ENCODE measurements at places on chromosomes 7 and 10.
A peak's percentile ranks its signal among the peaks of the same experiment; 100 is the strongest.

DNA sequence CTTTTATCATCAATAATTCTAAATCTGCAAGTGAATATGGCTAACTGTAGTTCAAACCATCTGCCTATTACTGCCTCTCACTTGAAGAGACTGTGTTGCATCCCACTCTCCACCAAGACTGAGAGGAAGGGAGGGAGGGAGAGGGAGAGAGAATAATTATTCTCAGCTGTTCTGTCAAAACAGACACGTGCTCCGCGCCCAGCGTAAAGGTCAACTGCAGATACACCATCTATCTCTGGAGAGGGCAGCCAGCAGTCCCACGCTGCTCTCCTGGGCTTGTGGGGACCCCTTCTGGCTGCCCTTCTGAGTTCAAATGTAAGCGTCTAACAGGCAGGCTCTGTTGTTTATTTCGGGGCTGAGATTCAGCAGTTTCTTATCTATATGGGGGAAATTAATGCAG, 625.5 kb upstream of the GALNT17 start:
- DNase-seq = no peak

DNA sequence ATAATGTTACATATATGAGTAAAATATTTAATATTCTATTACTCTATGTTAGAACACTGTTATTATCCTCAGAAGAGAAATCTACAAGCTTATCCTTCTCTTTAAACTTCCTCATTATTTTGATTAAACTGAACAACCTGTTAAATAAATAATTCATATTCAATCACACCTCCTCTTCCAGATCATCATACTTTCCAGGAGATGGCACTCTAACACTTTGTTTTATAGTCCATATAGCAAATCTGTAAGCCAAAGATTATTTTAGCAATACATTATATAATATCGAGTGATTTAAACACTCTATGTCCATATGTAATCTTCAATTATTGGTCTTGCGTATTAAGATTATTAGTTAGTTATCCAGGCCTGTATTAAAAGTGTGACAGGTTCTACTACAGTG, 694.1 kb downstream of the ANKRD7 start:
- no peak for DNase-seq

DNA sequence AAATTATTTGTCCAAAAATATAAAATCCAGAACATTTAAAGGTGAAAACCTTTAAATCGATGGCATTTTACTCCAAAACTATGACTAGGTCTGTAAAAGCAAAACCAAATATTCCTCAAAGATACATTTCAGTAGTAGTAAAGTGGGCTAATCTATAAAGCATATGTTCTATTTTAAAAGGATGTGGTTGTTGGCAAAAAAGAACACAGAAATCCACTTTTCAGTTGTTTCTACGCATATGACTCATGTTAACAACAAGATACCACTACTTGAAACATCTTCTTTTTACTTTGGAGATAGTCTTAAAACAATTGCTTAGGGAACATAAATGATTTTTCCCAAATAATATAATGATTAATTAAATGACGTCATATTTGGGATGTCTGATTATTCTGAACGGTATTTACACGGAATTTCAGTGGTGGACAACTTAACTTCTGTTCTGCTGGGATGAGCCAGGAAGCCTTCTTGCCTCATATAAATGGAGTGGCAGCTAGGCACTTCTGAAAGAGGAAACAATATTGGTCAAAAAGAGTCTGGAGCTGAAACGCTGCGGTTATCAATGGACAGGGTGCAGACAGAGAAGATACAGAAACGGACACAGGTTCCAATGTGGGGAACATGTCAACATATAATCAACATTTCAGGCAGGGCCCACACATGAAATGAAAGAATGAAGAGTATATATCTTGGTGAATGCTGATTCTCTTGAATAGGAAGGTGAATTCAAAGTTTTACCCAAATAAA, 78.5 kb downstream of the ETV1 start:
- no peak for DNase-seq

GRCh38 chr7:158274996-158275395, 312.6 kb downstream of the PTPRN2 start:
- DNase-seq = no peak

- no peak for DNase-seq
These were observed 3.4 kb downstream of the LRRC27 start for GRCh38 chr10:132335189-132336063.

DNA sequence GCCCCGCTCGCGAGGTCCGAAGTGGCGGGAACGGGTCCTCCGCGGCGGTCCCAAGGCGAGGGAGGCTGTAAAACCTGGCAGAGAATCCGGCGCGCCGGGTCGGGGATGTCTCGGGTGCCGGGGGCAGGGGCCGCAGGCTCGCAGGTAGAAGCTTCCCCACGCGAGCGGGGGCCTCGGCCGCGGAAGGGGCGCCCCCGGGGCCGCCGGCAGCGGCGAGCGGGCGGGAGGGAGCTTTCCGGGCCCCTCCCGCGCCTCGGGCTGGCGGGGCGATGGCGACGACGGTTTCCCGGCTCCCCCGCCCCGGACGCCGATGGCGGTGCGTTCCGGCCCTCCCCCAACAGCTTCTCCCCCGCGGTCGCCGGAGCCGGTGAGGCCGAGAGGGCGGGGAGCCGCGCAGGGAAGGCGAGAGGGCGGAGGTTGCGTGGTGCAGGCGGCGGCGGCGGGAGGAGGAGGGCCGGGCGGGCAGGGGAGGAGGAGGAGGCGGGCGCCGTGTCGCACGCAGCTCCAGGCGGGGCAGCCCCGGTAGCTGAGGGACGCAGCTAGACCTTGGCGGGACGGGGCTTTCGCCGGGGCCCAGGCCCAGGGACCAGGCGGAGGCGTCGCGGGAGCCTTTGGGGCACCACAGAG, at the start of gene CUL1:
Gene CUL1 (plus strand): TSS at position 507 of the 627 bp plus-strand sequence. CDS start 31,220 bp downstream, outside the sequence.
- DNase-seq = peak; percentile 80

DNA sequence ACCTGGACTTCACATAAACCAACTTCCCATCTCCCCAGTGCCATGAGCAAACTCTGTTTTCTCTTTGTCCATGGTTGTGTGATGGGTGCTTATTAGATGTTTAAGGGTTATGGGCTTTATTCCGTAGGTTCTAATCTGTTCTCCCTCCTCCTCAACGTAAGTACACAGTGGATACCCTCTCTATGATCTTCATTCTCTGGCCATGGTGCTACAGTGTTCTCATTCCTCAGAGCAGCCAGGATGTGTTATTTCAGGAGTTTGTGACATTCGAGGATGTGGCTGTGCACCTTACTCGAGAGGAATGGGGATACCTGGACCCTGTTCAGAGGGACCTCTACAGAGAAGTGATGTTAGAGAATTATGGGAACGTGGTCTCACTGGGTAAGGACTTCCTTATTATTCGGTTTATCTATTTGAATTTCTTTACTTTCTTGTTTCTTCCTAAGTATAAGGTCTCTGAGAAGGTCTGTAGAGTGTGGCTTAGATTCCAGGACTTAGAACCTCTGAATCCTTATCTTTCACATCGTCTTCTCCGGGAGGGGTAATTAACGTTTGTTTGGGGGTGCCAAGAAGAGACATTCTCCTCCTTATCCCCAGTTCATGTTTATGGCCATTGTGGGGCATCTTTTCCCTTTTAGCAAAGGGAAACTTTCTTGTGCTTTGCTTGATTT, 3.8 kb downstream of the ZNF655 start:
- DNase-seq = no peak

DNA sequence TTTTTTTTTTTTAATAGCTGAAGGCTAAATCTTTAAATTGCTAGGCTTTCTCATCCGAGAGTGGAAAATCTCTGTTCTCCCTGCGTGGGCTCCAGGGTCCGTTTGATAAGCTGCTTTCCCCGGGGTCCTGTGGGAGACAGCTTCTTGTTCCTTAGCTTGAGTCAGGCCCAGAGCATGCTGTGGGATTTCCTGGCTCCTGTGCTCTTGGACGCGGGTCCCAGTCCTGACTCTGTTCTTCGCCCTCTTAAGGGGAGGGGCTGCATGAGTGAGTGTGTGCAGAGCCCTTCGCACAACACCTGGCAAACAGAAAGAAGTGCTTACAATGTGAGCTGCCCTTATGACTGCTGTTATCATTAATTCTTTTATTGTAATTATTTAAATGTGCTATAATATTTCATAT, 133.5 kb downstream of the TACC2 start:
- no peak for DNase-seq

DNA sequence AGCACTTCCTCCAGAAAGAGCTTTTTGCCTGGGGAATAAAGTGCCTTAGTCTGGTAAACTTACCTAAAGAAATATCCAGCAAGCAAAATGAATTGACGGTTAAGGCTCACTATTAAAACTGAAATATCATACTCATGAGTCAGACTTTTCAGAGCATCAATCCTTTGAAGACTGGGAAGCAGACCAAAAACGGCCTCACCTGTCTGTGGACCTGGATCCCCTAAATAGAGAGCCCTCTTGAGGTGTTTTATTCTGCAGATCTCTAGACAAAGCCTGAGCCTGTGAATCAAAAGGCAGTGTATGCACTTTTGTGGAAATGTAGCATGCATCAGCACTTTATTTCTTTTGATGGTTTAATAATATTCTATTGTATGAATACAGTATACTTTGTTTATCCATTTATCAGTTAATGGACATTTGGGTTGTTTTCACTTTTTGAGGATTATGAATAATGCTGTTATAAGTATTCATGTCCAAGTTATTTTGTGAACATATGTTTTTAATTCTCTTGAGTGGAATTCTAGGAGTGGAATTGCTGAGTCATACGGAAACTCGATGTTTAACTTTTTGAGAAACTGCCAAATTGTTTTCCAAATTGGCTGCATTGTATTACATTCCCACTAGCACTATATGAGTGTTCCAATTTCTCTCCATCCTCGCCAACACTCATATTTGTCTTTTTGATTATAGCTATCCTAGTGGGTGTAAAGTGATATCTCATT, 449.0 kb upstream of the IGFBP3 start:
- DNase-seq = no peak

GRCh38 chr10:10911035-10911434, 106.6 kb upstream of the CELF2 start:
- no peak for DNase-seq

GRCh38 chr7:132300599-132301277, 275.5 kb downstream of the PLXNA4 start:
- DNase-seq = no peak

- no peak for DNase-seq
These were observed 1063.5 kb upstream of the LRRN3 start for GRCh38 chr7:110027385-110027784.

DNA sequence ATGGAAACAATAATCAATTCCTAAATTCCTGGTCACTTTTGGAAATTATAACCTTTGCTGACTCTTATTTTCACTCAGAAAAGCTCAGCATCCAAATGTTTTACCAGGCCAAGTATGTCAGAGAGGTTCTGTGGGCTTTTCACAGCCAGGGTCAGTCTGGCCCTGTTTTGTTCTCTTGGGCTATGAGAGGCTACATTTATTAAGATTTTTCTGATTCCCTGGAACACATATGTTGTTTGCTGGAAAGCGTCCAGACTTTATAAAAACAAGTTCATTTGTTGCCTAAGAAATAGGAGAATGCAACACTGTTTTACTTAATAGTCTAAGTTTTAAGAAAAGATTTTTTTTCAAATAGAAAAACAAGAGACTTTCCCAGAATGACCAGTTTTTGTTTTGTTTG, 238.4 kb upstream of the PLXDC2 start:
- DNase-seq = no peak

- no peak for DNase-seq
These were observed 244.0 kb upstream of the CXCL12 start for GRCh38 chr10:44628921-44629320.
